ENCODE measurements at places on chromosomes 4 and X.

GRCh38 chr4:154076921-154077320, 288.0 kb upstream of the SFRP2 start:
- no peak for DNase-seq

DNA sequence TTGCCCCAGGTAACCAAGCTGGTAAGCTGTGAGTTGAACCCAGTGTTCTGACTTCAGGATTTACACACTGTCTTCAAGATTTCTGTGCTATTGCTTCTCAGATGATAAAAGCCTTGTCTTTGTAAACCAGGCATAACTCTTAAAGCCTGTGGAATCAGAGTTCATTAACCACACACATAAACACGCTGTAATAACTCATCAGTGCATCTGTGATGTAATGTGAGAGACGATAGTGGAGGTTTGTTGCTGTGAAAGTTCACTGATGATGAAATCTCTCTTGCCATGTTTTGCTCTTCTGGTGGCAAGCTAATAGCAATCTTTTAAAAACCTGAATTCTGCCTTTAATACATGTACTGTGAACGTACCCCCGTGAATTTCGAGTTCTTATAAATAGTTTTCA, 41.5 kb downstream of the CLCN4 start:
- DNase-seq: peak; percentile 30

GRCh38 chr4:26061248-26061986, 147.4 kb downstream of the SMIM20 start:
- DNase-seq: peak; percentile 40

DNA sequence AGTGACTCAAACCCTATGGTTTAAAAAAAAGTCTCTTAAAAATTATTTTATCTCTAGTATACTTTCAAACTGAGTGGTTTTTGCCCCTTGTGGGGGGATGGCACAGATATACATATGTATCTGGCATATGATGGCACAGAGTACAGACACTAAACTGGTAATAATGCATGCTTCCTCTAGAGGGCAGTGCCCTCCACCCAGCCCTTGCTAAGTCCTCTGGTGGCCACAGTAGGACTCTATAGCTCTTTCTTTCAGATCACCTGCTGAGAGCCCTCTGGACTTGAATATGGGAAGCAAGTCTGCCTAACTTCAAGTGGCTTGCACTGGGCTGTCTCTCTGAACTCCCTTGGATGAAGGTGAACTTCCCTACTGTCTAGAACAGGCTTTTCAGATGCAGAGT, 66.3 kb downstream of the TSPAN7 start:
- peak; percentile 2 for DNase-seq

- DNase-seq: no peak
Measured at GRCh38 chr4:98951710-98952109, 22.8 kb upstream of the EIF4E start.

DNA sequence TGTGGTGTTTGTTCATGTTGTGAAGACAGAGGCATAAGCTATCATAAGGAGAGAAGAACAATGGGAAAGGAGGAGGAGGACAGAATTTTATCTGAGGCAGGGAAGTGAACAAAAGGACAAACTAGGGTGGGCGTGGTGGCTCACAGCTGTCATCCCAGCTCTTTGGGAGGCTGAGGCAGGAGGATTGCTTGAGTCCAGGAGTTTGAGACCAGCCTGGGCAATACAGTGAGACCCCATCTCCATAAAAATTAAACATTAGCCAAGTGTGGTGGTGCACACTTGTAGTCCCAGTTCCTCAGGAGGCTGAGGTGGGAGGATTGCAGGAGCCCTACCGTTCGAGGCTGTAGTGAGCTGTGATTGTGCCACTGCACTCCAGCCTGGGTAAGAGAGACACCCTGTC, 49.9 kb downstream of the TMEM154 start:
- no peak for DNase-seq

- no peak for DNase-seq
Measured at GRCh38 chr4:100679926-100680325, 162.1 kb upstream of the EMCN start.

DNA sequence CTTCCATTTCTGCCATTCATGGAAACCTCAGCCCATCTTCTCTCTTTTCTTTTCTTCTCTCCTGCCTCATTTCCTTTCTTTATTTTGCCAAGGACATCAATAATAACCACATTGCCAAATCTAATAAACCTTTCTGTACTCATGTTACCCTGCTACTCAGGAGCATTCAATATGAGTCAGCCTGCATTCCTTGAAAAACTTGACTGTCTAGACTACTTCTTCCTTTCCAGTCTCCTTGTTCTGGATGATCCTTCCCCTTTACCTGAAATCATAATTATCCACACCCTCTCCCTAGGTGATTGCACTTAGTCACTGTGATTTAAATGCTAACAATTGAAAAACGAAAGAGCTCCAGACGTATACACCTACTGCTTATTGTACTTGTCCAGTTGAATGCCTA, 253.2 kb upstream of the CENPE start:
- no peak for DNase-seq

GRCh38 chr4:185987961-185988627, 80.9 kb upstream of the TLR3 start:
- DNase-seq: no peak

GRCh38 chr4:38715050-38715449, 51.1 kb downstream of the KLF3 start:
- no peak for DNase-seq

GRCh38 chrX:115563633-115564162, 2.7 kb downstream of the PLS3 start:
- DNase-seq: no peak

GRCh38 chr4:8188085-8188484, 11.0 kb upstream of the SH3TC1 start:
- no peak for DNase-seq

GRCh38 chrX:33970028-33970967, 161.8 kb downstream of the FAM47A start:
- no peak for DNase-seq

DNA sequence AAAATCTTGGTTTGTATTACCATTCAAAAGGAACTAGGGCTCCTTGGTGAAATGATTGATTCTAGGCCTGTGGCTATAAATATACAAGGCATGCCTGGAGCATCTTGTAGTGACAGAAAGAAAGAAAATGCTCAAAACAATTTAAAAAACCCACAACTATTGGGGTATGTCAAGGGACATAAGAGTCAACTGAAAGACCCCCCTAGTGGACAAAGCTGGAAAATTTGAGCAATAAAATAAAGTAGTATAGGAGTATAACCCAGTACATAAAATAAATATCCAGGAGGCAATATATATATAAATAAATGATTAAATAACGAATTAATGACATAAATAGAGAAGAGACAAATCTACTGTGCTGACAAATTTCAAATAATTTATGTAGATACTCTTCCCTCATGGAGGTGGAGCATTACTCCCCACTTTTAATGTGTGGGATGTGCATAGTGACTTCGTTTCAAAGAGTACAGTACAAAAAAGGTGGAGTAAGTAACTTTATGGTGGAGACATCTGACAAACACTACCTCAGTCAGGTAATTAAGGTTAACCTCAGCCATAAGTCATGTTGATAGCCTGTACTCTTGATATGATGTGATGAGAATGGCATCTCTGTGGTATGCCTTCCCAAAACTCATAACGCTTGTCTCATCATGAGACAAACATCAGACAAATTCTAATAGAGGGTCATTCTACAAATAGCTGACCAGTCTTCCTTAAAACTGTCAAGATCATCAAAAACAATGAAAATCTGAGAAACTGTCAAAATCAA, 185.0 kb upstream of the GLRA2 start:
- DNase-seq: no peak

- no peak for DNase-seq
Measured at GRCh38 chr4:128320656-128321055, 33.0 kb upstream of the PGRMC2 start.

DNA sequence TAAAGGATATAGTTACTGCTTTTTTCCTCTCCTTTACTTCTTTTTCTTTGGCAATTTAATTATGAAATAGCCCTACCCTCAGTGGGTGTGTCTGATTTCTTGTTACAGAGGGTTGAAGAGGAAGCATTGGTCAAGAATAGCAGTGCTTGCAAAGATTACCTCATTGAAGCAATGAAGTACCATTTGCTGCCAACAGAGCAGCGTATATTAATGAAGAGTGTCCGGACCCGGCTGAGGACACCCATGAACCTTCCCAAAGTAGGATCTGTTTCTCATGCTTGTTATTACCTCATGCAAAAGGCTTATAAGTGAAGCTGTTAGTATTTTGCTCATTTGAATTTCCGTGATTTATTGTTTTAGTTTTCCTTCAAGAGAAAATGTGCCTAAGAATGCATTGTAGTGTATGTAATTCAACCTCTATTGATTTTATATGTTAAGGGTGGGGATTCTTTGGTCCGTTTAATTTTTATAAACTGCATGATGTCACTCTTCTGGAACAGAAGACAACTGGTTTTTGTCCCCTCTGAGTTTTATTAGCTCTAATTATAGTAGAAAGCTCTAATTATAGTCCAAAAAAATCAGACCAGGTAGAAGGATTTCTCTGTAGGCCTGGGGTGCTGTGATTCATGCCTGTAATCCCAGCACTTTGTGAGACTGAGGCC, 27.9 kb upstream of the MSMO1 start:
- no peak for DNase-seq

DNA sequence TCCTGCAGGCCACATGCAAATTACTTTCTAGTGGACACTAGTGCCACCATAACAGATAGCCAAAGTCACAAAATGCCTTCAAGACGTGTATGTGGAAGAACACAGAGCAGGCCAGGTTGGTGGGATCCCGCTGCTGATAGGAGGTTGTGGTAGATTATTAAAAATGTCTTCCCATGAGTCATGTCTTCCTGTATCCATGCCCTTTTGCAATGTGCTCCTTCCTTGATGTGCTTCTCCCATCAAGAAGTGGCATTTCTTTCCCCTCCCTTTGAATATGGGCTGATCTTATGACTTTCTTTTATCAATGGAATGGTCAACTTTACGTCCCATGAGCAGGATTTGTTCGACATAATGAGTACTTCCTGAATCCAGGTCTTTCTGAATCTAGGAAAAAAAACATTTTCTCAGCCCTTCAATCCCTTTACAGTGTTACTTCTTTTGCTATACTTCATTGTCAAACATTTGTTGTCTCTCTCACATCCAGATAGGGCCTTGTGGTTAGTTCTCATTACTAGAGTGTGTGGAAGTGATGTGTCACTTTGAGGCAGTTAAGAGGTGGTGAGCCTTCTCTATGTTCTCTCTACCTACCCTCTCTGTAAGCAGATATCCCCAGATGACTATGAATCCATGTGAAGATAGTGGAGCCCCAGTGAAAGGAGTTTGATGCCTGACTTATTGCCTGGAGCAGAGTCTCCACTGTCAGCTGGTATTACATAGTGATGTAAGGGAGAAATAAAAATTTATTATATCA, 519.2 kb upstream of the DIPK2B start:
- no peak for DNase-seq

DNA sequence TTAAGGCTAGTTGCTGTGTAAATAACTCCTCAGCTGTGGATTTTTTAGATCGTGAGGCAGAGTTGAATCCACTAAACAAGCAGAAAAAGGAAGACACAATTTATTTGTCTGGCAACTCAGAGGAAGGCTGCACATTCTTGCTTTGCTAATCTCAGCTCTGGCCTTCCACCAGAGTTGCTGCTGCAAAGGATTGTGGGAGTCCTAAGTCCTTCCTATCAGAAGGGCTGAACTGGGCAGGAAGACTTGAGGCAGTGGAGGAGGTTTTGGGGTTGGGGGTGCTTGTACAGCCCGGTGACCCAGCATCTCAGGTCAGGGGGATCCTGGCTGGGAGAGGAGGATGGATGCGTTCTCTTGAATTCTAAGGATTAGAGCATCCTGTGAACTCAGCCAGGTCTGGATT, 11.0 kb upstream of the VSIG1 start:
- DNase-seq: no peak

DNA sequence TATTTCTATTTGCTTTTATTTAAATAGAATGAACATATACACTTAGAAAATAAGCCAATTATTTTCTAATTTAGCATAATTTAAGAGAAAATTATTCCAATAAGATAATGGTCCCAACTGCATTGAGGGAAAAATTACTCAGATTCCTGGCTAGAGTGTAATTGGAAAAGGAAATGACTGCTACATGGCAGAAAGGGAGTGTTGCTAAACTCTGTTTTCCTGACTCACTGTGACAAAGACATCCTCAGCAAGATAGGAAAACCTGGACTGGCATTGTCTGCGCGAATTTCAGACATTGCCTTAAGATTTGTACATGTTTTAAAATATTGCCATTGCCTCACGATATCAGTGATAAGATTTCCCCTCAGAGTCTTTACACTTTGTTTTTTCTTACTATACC, 8.2 kb downstream of the TNIP3 start:
- DNase-seq: peak; percentile 92

- no peak for DNase-seq
Measured at GRCh38 chr4:74830928-74831327, 36.6 kb upstream of the BTC start.

DNA sequence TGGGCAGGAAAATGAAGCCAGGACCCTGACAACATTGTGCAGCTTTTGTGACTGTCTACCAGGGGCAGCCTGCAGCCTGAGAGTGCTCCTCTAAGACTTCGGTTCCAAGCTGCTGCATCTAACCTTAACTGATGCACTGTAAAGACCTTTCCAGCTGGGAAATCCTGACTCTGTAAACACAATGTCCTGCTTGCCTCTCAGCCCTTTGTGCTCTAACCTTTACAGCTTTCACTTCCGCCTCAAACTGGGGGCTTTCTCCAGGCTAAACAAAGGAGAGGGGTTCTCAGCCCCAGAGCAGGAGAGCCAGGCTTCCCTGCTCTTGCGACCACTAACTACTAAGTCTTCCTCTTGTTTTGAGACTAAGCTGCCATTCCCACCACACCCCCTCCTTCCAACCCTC, 19.3 kb upstream of the RASL11B start:
- DNase-seq: no peak

GRCh38 chr4:40305328-40306170, 29.6 kb upstream of the CHRNA9 start:
- DNase-seq: no peak

DNA sequence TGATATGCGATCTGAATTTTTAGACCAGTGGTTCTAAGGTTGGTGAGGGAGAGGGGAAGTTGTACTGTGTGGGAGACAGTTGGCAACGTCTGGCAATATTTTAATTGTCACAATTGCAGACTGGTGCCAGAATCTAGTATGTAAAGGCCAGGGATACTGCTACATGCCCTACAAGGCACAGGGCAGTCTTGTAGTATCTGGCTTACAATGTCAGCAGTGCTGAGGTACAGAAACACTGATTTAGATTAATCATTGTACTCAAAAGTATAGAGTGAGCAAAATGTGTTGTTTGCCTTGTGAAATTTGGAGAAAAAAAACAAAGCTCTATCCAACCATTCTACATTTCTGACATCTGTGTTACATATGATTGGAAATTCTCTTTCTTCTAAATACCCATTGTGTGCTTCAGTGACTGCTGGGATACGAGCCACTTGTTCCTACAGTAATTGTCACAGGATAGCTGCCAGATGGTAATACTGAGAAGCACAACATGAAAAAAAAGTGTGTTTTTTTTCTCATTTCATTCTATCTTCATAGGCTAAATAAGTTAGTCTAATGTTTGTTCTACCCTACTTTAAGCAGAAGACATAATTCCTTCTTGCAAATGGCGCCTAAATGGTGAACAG, 526.7 kb upstream of the AGA start:
- DNase-seq: no peak

GRCh38 chr4:130479020-130479419, 1383.1 kb downstream of the C4orf33 start:
- peak; percentile 8 for DNase-seq
